ENCODE measurements at places on chromosomes 16 and 17.
A peak's percentile ranks its signal among the peaks of the same experiment; 100 is the strongest.

GRCh38 chr16:28875134-28876018 lies 2.9 kb upstream of the ATP2A1 start:
- DNase-seq, result no peak

DNA sequence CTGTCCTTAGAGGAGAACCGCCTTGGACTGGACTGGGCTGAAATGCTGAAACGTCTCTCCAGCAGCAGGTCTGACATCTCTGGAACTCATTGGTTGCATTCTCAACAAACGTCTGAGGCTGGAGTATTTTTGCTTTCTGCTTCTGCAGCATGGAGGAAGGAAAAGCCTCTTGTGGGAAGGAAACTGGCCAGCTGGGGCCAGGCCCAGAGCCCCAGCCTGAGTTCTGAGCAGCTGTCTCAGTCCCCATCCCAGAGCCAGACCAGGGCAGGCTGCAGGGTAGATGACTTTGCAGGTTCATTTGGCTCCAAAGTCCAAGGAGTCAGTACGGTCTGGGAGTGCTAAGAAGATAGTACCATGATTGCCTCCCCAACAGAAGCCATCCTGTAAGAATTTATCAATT lies 18.3 kb downstream of the TEKT3 start:
- no peak for DNase-seq

DNA sequence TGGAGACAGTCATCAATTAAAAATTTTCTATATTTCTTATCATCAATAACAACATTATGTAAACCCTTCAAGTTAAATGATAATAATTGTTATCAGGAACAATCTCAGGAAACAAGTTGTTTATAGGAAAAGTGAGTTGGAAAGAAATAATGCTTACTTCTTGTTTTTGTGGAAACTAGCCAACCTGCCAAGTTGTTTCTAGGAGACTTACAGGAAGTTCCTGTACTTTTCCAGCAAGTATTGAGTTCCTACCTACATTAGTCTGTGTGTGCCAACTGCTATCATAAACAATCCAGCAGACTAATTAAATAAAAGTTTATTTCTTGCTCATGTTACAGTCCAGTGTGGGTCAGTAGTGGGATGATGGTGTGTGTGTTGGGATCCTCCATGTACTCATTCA lies 1.6 kb upstream of the CCL14 start:
- DNase-seq, result no peak

GRCh38 chr17:28675980-28676379 lies 14.0 kb downstream of the SUPT6H start:
- no peak for DNase-seq

DNA sequence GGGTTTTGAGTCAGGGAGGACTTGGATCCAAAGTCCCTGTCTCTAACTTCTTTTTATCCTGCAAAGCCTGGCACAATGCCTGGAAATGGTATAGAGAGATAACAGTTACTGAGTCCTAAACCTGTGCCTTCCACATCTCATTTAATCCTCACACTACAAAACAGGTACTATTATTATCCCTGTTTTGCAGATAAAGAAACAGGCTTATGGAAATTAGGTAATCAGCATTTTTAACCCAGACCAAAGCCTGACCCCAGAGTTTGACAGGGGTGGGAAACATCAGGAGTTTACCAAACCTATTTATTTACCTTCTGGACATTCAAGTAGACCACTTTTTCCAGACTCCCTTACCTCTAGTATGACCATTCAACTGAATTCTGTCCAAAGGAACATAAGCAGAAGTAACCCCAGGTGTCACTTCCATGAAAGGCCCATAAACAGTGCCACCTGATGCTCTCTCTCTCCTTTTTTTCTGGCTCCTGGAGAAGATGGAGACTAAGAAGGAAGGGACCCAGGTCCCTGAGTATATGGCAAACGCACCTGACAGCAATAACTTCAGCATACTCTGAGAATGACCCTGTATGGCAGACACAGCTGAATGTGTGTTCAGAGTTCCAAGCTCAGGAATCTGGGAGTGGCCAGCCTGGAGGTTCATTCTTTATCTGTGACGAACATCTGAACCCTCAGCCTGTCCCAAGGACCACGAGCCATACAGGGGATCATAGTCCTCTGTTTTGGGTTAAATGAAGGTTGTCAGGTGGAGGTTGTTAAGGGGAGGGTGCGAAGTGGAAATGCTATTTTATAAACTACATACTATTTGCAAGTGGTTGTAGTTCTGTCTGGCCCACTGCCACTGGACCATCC lies 62.7 kb downstream of the HLF start:
- DNase-seq, result no peak

GRCh38 chr16:59295993-59296736 lies 562.0 kb upstream of the GOT2 start:
- DNase-seq, result no peak

- no peak for DNase-seq
These were observed 7.1 kb downstream of the HAPSTR1 start for GRCh38 chr16:9098377-9099090.

DNA sequence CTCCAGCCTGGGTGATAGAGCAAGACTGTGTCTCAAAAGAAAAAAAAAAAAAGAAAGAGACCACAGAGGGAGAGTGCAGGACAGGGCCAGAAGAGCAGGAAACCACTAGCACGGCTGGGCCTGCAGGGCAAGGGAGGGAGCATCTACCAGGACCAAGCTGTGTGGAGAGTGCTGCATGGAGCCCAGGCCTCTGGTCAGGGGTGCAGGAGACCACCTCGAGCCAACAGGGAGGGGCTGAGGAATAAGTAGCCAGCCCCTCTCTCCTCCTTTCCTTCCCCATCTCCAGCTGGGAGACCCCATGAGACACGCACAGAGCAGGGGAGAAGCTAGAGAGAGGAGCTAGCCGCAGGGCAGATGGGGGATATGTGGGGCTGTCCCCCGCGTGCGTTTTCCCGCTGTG lies 67.0 kb upstream of the DNAH17 start:
- no peak for DNase-seq

GRCh38 chr17:59152925-59153324 lies 2.1 kb downstream of the SKA2 start:
- no peak for DNase-seq

DNA sequence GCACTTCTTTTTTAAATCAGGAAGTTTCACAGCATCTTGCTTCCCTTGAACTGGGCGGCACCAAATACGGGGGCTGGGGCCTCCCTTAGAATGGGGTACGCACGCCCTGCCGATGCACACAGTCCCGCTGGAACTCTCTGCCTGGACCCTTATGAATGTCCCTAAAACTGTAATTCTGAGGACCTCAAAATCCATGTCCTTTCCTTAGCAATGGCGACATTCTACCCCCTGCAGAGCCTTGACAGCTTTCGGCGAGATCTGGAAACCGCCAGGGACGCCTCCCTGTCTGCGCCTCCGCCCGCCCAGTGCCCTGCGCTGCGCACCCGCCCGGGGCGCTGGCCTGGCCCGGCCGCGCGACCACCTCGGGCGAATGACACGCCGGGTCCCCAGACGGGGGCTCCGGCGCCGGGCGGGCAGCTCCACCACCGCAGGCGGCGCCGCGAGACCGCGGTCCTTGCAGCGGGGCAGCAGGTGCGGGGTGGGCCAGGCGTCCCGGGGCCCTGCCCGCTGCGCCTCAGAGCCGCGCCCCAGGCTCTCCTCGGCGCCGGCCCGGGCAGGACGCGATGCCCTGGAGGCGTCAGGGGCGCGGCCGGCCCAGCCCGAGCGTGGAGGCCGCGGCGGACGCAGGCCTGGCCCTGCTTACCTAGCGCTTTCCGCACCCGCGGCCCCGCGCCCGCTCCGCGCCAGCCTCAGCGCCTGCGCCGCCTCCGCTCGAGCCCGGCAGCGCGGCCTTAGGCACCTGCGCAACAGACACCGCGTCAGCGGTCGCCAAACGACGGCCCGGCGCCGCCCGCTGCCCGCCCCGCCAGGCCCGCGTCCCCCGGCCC lies 548 bp downstream of the HAGH start:
- DNase-seq, result peak; percentile 57

- no peak for DNase-seq
These were observed 2.6 kb downstream of the NHERF2 start for GRCh38 chr16:2029350-2029749.

GRCh38 chr16:81837312-81837751 lies 58.2 kb downstream of the PLCG2 start:
- no peak for DNase-seq

DNA sequence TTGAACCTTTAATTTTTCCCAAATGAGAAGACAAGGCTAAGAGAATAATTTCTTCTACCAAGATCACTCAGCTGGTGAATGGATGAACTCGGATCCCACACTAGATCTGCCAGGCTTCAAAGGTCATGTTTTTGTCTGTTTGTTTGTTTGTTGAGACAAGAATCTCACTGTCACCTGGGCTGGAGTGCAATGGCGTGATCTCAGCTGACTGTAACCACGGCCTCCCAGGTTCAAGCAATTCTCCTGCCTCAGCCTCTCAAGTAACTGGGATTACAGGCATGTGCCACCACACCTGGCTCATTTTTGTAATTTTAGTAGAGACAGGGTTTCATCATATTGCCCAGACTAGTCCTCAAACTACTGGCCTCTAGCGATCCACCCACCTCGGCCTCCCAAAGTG lies 6.6 kb downstream of the ZNF19 start:
- no peak for DNase-seq

DNA sequence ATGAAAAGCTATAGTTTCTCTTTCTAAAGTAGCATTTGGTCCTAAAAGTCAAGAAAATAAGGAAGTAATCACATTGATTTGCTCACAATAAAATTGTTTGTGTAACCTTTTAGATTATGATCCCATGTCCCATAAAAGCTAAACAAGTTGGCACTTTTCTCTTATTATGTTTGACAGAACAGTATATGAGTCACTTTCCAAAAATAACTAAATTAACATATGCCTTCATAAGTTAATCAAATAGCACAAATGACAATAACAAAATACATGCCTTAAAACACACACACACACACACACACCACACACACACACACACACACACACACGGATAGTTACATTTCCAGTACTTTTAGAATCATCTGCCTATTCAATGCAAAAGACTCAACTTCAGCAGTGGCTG lies 2.8 kb downstream of the MED13 start:
- no peak for DNase-seq

DNA sequence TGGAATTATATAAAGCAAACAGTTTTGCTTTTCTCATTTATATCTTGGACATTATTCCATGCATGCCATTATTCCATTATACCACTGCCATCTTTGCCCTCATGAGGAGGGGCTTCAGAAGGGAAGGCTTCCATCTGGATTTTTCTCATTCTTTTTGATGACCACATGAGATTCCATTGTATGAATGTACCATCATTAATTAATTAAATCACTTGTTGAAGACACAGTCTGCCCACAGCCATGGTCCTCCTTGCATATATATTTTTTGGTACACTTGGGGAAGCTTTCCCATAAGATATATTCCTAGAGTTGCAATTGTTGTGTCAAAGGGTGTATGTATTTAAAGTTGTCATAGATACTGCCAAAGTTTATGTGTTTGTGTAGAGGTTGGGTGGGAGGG lies 7.1 kb downstream of the ARL4D start:
- no peak for DNase-seq

- DNase-seq, result no peak
These were observed 14.0 kb downstream of the MED13 start for GRCh38 chr17:62051053-62051452.

- DNase-seq, result no peak
These were observed 405 bp upstream of the ACE start for GRCh38 chr17:63476459-63476853.

DNA sequence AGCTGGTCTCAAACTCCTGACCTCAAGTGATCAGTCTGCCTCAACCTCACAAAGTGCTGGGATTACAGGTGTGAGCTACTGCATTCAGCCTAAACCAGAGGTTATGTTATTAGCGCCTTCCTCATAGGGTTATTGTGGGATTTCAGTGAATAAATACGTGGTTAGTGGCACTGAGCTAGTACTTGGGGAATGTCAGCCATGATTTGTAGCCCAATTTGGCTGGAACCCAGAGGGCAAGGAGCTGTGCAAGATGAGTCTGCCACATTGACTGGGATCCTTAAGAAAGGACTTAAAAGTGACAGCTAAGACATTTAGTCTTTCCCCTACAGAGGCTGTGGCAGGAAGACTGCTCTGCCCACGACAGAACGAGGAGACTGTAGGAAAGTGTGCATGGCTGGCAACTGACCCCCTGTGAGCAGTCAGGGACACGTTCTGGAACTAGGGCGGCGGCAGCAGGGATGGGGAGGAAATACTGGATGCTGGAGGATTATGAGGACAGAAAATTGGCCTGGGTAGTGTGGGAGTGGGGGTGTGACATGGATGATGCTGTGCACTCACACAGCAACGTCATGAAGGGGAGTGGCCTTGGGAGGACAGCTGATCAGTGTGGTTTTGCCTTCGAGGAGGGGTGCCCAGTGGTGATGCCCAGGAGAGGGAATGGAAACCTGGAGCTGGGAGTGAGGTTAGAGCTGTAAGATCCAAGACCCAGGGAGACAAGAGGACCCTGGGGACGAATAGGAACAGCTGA lies 14.6 kb downstream of the ATP5PD start:
- no peak for DNase-seq

DNA sequence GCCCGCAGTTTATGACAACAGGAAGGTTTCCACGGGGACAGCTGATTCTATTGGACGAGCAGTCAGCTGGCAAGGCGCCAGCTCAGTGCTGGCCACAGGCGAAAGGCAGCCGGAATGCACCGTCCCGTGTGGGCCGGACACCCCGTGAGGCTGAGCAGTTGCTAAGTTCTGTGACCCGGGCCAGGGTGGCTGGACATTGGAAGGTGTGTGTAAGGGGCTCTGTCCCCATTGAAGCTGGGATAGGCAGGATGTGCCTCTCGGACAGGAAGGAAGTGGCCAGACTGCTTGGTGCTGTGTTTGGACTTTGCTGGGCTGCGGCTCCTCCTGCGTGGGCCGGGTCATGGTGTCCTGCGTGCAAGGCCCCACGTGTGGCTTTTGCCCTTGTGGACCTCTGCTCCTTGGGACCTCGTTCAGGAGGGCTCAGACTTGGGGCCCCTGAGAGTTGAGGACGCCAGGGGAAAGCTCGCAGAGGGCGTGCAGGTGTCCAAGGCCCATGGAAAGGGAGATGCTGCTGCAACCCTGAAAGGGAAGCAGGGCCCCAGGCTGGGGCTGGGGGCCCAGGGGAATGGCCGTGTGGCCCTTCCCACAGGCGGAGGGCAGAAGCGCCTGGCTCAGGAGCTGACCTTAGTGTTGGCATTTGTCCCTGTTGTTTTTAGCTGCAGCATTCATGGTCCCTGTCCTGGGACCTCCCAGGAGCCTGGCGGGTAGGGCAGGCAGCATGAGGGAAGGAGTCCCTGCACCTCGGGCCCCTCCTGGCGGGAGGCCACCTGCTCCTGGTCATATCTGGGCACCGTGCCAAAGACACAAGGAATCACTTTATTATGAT lies 10.0 kb downstream of the BAIAP2 start:
- no peak for DNase-seq

DNA sequence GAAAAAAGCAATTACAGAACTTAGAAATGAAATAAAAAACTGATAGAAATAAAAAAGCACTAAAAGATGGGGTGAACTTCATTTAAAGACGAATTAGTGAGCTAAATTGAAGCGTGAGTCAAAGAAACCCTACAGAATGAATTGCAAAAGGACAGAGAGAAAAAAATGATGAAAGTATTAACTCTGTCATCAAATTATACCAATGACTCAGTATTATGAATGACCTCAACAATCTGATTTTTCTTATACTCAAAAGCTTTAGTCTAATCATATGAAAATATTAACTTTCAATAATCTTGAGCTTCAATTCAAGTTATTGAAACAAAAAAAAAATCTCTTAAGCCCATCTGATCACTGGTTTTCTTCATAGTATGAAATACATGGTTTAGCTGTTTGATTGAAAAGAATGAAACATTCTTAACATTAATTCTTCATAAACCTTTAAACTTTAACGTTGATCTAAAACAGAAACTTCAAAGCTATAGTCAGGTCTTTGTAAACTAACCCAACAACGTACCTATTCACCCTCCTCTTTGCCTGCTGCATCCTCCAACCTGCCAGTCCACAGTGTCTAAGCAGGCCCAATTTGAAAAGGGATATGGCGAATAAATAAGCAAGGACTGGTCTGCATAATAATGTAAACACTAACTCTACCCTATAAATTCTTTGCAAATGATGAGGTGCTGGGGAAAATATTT lies 6.6 kb downstream of the ABCA5 start:
- no peak for DNase-seq

Measured in stimulated activated CD4-positive, alpha-beta T cell treated with anti-CD3 and anti-CD28 coated beads, Interleukin-1b, Interleukin-23, amount 100 ng/mL, for 24 hours (primary cell).